ENCODE measurements at places on chromosomes 2 and 18.

DNA sequence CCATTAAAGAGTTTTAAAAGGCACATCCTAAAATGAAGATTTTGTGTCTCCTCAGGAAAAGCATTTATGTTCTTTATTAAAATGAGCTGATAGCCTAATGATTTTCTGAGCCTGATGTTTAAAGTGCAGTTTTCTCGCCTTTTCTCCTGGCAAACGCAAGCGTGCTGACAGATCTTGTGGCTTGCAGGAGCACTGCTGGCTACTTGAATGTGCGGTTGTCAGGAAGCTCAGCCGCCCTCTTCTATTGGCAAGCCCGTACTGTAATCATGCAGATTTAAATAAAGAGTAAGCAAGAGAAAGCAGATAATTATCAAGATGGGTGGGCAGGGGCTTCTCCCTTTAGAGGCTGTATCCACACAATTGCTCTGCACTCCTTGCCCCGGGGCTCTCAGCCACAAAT lies 139.5 kb upstream of the SPHKAP start:
- no peak for DNase-seq

DNA sequence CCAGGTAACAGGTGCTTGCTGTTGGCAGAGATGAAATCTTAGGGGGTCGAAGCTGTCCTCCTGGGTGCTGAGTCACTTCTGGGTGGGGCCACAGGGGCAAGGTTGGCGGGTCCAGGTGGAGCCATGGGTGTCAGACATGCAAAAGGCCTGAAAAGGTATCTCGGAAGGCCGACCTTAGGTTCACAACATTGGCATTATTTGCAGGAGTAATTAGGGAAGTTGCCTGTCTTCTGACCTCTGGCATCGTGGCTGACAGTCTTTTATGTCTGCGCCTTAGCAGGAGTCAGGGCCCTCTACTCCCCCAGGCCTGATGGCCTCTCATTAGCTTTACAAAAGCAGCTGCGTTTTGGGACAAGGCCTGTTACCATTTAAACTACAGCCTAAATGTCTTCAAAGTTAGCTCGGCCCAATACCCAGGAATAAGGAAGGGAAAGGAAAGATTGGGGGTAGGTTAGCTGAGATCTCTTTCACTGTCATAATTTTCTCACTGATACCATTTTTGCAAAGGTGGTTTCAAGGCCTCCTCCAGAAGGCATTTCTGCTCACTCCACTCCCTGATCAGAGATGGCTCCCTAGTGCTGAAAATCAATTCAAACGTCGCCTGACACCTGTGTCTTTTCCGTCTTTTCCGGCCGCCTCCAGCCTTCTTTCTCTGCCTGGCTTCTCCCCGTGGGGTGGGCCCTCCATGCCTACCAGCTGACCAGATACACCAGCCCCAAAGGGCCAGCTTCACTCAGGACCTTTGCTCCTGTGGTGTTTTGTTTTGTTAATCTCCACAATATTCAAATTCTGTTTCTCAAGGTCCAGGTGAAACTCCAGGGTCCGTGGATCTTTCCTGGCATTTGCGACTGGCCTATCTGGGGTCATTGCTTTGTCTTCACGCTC lies 90.8 kb downstream of the RHOB start:
- no peak for DNase-seq

GRCh38 chr2:141207036-141207385 lies 923.8 kb downstream of the LRP1B start:
- no peak for DNase-seq

DNA sequence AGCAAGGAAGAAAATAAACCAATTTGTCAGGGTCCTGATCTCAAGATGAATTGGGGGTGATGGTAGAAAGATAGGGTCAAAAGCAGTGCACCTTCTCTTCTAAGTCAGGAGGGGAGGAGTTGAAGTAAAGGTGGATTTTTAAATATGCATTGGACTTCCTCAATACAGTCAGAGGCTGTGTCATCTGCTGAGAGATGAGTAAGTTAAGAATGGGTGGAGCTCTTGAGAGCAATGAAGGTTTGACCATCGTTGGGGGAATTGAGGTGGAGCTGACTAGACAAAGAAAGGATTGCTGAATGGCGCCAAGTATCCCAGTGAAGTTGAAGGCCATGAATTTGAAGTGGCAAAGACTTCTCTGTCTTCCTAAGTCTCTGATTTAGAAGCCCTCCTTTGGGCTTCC lies 18.4 kb upstream of the CPO start:
- no peak for DNase-seq

DNA sequence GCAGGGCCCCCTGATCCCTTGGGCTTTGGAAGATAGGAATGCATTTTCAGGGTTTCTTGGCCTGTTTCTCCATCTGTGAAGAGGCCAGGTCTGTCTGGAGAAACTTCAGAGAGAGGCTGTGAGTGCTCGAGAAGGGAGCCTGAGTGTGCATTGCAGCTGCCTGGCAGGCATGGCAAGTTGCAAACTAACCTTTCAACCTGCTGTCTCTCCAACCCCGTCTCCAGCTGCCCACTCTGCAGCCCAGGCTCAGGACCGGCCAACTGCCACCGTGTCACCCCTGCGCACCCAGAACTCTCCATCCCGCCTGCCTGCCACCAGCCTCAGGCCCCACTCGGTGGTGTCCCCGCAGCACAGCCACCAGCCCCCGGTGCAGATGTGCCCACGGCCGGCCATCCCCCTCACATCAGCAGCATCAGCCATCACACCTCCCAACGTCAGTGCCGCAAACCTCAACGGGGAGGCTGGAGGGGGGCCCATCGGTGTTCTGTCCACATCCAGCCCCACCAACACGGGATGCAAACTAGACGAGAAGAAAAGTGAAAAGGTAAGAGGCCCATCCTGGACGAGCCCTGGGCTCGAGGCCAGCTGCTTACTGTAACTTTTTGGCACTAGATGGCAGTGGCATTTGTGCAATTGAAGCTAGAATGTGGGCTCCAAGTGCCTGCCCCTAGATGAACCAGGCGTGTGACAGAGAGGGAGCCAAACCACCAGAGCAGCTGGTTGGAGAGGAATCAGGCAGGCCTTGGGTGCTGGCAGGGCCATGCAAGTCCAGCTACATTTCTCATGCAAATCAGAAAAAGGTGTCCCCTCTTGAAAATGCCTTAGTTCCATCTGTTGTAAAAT lies 164.6 kb downstream of the SEPTIN10 start:
- DNase-seq: no peak

DNA sequence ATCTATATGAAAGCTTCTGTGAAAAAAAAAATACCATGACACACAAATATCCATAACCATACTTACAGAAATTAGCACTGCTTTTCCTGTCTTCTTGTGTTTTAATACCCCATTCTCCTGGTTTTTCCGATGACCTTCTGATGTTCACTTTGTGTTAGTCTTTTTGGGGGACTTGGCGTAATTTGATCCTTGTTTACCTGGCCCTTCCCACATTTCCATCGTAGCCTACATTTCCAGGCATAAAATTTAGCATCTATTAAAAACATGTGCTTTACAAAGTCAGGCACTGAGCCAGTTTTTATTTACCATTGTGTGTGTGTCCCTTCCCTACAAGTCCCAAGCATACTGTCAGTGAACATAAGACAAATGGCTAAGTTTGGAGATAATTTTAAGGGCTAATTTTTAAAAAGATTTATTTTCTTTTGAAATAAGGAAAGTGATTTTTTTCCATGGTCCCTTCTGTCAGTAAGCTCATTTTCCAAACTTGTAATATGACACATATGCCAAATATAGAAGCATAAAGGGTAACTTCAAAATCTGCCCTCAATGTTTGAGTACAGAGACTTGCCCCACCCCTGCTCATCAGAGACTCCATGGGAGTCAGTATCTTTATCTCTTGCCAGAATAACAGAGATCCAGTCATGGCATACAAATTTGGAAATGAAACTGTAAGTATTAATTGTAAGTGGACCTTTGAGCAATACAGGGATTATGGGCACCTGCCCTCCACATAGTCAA lies 27.3 kb downstream of the SESTD1 start:
- no peak for DNase-seq

GRCh38 chr2:157785866-157786662 lies 90.1 kb downstream of the ACVR1 start:
- no peak for DNase-seq

GRCh38 chr2:43454791-43455190 lies 141.0 kb downstream of the THADA start:
- no peak for DNase-seq

DNA sequence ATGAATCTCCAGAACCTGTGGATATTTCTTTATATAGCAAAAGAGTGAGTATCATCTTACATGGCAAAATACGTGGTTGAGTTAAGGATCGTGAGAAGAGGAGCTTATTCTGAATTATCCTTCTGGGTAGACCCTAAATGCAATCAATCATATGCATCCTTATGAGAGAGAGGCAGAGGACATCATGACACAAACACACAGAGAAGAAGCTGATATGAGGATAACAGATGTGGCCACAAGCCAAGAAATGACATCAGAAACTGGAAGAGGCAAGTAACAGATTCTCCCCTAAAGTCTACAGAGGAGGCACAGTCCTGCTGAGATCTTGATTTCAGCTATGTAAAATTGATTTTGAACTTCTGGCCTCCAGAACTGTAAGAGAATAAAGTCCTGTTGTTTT lies 730.2 kb upstream of the ZNF804A start:
- DNase-seq: no peak

- DNase-seq: no peak
Measured at GRCh38 chr2:66440708-66441497, 6.0 kb downstream of the MEIS1 start.

- no peak for DNase-seq
Measured at GRCh38 chr18:57445488-57446319, 10.5 kb downstream of the ONECUT2 start.

DNA sequence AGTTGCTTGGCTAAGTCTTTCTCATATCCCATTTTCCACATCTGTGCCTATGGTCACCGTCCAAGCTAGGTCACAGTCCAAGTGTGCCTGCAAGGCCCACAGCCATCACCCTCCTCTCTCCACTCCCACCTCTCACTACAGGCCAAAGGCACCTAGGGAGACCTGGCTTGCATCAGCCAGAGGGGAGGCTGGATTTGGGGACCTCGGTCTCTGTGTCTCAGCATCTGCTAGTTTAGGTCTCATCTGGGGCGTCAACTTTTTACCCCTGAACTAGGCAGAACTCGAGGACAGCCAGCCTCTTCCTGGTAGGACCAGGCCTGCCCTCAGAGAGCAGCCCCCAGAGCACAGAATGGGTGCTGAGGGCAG lies 217.1 kb downstream of the DYSF start:
- DNase-seq: peak; percentile 0

- DNase-seq: no peak
Measured at GRCh38 chr2:60215386-60215901, 338.0 kb downstream of the BCL11A start.

GRCh38 chr2:236307641-236308040 lies 43.4 kb upstream of the ASB18 start:
- DNase-seq: no peak

- no peak for DNase-seq
Measured at GRCh38 chr18:11760498-11761167, 71.6 kb downstream of the GNAL start.

DNA sequence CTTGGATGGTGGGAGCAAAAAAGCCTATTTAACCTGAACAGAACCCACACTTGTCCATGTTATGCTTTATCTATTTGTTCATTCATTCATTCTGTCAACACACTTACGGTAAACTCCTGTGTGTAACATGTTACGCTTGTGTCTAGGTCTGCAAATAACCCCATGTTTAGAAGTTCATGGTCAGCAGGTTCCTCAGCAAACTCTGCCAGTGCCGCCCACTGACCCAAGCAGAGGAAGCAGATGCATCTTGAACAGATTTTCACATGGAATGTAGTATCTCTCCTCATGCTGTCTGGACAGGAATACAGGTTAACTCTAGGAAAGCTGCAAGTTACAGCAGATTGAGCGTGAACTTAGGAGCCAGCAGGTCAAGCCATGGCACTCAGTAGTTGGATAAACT lies 213.7 kb upstream of the COPS8 start:
- DNase-seq: no peak

DNA sequence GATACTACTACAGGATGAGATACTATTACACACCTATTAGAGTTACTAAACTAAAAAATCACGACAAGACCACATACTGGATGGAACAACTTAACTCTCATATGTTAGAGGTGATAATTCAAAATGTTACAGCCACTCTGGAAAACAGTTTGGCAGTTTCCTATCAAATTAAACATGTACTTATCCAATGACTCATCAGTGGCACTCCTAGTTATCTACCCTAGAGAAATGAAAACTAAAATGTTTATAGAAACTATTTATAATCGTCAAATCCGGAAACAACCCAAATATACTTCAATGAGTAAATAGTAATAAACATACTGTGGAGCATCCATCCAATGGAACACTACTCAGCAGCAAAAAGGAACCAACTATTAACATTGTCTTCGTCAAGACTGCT lies 137.0 kb upstream of the RBBP8 start:
- DNase-seq: no peak

DNA sequence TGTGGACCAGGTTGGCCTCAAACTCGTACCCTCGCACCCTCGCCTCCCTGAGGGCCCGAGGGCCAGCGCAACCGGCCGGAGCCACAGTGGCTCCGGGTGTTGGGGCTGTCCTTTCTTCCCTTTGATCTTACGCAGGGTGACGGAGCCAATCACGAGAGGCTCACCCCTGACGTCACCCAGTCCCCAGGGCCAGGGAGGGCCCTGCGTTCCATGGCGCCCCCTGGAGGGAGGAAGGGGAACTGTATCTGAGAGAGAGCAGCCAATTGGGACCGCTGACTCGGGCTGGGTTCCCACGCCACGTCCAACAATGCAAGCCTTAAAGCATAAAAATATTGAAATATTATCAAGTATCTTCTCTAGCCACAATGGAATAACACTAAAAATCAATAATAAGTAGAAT lies 432.8 kb upstream of the LRRTM4 start:
- no peak for DNase-seq

DNA sequence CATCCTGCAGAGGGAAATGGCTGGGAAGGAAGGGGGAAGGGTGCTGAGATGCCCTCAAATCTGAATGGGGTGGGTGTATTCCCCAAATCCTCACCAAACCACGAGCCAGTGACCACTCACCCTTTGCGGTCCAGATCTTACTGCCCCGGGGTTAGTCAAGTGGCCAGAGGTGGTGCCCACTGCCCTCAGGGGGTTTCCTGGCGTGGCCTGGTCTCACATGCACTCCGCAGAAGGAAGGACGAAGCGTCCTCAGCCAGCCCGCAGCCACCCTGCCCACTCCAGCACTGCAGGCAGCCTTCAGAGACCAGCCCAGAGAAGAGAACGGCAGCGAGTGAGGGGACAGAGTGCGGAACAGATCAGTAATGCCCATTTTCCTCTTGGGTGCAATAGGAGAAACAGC lies 50.4 kb downstream of the IL1RL2 start:
- DNase-seq: no peak

GRCh38 chr2:72289283-72289682 lies 141.6 kb upstream of the CYP26B1 start:
- no peak for DNase-seq

DNA sequence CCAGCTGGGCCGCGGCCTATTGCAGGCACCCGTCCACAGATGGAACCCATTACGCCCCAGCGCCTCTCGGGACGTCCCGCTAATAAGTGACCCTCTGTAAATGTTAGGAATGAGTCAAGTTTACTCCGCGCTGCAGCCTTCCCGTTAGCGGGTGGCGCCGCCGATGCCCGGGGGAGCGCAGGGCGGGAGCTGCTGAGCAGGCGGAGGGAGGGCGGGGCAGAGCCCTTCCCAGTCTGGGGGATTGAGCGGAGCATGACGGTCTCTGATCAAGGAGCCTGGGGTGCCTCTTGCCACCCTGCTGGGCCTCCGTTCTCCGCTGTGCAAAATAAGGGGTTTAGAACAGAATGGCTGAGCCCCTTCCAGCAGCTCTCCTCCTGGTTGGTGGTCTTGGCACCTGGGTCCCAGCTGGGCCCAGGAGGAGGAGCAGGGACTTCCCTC lies 10.5 kb downstream of the CROCC2 start:
- DNase-seq: no peak

- DNase-seq: no peak
Measured at GRCh38 chr2:181465676-181466375, 8.6 kb downstream of the ITGA4 start.

Measured in neural crest cell (in vitro differentiated cells).